ENCODE measurements at places on chromosomes 1 and 21. TPM values are rescaled to one million over a fixed set of nuclear protein-coding genes. Genes with fewer than 3 reads are reported as not detected.

- no peak for DNase-seq
- no peak overlapping the region for H3K4me3 ChIP-seq
- peaks cover 11% of the 10 kb centered on the region for H3K4me1 ChIP-seq
- no peaks in the 10 kb centered on the region for H3K36me3 ChIP-seq
- no peak overlapping the region for H3K27ac ChIP-seq
Observed at GRCh38 chr1:90348934-90349333, 354.0 kb downstream of the ZNF326 start.

DNA sequence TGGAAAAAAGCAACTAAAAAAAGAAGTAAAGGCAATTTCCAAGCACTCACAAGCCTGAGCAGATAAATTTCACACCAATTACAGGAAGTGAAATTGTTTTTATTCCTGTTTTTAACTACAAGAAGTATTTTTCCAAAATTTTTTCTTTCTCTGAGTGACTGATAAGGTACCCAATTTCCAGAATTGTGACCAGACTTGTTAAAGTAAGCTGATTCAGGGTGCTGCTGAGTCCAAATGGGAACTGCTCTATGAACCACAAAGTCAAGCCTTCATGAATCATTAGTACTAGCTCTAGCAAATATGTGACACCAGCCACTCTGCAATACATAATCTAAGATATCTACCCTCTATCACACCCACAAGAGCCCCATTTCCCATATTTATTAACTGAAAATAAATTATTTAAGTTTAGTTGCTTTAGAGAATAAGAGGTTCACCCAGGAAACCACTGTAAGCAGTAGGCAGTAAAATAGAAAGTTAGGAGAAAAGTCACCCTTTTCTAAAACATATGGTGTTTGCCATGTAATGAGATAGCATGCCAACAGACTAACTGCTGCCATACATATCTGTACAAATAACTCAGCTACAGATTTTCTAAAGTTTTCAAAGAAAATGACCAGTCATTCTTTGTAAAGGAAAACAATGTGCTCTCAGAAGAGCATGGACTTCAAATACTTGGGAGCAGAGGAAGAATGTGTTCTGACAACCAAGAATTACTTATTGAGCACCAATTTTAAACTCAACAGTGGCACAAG, 43.1 kb upstream of the TNFSF18 start:
- H3K4me1 ChIP-seq, result peaks cover 14% of the 10 kb centered on the region
- no peaks in the 10 kb centered on the region for H3K27me3 ChIP-seq
- no peak for DNase-seq
- H3K36me3 ChIP-seq, result no peaks in the 10 kb centered on the region

DNA sequence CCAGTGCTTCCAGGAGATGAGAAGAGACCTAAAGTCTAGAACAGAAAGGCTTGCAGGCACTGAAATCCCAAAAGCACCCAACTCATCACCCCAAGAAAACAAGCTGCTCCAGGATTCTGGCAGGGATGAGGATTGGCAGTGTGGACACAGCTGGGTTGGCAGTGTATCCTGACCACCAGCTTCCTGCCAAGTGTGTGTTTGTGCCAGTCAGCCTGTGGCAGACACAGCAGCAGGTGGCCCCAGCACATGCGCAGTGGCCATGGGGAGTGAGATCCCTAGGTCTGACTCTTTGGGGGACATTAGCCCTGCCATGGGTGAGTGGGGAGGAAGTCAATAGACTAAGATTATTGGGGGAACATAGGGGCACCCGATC, 8.7 kb upstream of the SNAPIN start:
- H3K27me3 ChIP-seq, result no peaks in the 10 kb centered on the region
- H3K27ac ChIP-seq, result peak overlapping the region; percentile 44
- no peak for DNase-seq

The TSSK3 gene
- total RNA-seq, result 5.1 TPM

The NUF2 gene
- total RNA-seq, result 33.1 TPM
